HT-29 (cell line): ENCODE measurements at places on chromosomes 3 and 15.

DNA sequence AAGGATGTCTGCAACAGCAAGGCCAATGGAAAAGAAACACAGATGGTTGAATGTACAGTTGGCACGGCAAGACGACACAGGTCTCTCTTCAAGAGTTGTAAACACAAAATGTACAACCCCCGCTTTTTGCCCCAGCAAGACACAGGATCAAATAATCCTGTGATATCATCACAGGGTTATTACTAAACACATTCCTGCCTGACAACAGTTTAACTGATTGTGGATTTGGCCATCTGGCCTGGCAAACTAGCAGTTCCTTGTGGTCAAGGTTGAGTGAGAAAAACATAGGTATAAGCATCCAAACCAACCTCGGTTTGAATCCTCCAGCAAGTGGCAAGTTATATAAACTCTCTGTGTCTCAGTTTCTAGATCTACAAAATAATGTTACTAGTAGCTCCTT lies 23.4 kb downstream of the PARP16 start:
- no peak for DNase-seq

DNA sequence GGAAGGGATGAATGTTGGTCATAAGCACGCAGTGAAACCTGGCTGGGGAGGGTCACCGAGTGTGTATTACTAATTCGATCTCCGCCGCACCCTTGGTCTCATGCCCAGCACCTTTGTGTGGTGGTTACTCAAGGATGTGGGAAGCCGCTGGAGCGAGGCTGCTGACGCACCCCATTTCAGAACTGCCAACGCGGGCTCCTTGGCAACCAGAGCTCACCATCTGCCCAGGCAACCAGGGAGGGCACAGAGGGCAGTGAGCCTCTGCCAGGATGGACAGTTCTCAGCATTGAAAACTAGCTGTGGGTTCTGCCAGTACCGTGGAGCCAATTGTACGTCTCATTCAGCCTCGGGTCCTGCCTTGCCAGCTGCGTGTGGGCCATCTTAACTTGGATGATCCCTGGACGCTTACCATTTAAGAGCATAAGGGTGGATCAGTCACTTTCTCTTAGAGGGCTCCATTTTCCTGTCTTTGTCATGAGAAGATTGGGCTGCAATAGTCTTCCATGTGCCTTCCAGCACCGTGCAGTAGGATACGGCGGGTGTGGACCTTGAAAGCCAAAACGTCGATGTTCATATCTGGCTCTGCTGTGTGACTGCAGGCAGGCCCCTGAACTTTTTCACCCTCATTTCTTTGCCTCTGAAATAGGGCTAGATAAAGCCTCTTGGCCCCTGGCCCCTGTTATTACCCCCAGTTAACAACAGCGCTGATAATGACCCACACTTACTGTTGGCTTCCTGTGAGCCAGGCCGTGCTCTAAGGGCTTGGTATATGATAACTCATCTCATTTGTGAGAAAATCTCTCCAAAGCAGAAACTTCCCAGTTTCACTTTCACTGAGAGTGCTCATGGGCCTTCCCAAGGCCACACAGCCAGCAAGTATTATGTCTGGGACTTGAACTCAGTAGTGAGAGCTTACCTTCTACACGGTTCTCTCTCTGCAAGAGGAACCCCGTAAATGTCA lies 238.8 kb downstream of the OPA1 start:
- peak; percentile 37 for DNase-seq

DNA sequence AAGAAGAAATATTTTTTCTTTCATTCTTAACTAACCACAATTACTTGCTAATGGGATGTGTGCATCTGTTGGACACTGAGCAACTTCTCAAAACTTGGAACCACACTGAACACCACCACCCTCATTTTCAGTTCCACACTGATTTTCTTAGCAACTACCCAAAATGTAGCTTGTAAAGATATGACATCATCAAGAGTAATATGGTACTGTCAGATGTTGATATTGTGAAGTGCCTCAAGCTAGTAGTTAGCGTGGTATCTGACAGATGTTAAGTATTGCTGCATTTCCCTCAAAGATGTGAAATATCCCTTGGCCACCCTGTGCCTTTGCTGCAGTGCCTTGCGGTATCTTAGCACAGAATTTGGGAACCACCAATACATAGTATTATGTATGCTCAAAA lies 9.3 kb downstream of the RFTN1 start:
- DNase-seq: no peak

GRCh38 chr3:101809178-101810021 lies 30.4 kb downstream of the NXPE3 start:
- DNase-seq: peak; percentile 77

DNA sequence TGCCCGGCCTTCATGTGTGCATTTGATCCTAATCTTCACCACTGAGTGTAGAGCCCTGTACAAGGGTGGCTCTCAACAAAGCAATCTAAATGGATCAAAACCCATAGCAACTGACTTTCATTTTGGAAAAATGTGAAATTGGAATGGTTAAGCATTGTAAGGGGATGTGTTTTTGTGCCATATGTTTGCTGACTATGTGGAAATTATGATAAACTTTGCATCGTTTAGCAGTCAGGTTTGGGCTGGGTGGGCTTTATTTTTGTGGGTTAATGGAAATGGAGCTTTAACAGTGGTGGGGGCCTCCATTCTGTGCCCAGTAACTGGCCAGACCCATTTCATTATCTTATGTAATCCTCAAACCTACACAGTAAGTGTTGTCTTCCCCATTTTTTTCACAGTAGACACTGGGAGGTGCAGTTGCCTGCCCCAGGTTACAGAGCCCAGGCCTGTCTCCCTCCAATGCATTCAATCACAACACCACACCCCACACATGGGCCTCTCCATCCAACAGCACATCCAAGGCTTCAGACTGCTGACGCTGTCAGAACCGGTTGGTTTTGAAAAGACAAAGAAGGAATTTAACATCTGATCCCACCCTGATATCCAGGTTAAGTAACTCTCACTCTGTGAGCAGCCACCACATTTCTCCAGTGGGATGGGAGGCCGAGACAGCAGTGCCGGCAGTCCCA lies 136.3 kb upstream of the ABHD17C start:
- no peak for DNase-seq

DNA sequence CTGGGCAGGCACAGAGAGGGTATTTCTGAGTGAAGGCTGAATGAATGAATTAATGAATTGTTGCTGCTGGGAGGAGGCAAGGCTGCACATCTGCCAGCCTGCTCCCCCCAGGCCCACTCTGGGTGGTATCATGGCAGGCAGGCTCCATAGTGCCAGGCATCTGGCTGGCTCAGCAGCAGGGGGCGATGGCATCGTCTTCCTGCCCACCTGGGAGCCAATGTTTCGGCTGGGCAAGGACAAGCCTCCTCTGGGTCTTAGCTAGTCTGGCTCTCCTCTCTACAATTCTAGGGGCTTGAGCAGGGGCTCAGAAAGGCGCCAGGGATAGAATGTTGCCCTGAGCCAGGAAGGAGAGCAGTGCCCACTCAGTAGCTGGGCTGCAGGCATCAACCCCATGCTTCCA lies 1.7 kb upstream of the TLR9 start:
- DNase-seq: no peak

DNA sequence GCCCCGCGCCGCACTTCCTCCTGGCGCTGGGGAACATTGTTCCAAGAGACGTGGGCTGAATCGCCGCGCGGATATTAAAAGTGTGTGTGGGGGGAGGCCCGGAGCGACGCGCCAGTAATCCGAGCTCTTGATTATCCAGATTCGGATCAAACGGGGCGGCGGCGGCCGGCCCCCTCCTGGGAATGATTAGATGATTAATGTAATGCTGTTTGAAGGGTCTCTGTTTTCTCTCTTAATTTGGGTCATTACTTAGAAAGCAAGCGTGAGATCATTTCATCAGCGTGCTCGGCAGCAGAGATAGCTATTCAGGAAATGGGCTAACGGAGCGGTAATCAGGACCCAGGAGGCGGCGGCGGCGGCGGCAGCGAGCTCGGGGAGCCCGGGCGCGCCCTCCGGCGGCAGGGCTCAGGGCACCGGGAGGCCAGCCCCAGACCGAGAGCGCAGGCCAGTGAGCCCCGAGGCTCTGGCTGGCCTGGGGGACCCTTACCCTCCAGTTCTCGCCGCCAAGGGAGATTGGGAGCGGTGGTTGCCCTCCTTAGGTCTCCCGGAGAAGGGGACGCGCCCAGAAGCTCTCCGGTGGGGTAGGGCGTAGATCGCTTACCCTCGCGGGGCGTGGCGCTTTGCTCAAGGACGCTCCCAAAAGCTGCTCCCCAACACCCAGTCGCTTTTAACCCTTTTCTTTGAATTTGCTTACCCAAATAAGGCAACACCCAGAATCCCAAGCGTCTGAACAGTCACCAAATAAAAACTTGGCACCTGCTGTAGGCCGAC lies 4.5 kb downstream of the FEZF2 start:
- DNase-seq: no peak

- no peak for DNase-seq
Measured at GRCh38 chr3:50486219-50486888, 17.1 kb downstream of the CACNA2D2 start.

DNA sequence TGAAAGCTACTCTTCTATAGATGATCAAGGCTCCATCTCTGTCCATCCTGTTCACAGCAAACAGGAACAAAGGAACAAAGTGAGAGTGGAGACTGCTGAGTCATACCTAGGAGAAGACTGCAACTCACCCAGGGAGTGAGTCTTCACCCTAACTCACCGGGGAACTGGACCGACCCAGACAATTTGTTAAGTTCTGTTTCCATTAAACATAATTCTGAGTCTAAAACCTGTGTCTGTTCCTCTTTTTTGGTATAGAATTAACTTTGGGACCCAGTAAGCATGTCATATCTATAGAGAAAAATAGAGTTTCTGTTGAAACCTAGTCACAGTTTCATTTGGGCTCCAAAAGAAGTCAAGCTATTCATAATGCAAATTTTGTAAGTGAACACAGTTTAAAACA lies 21.6 kb downstream of the CCDC80 start:
- no peak for DNase-seq

GRCh38 chr3:55584030-55584429 lies 96.9 kb upstream of the WNT5A start:
- no peak for DNase-seq

- no peak for DNase-seq
Measured at GRCh38 chr15:31444844-31445243, 118.2 kb downstream of the KLF13 start.

GRCh38 chr3:188926111-188926510 lies 245.7 kb upstream of the TPRG1 start:
- no peak for DNase-seq

DNA sequence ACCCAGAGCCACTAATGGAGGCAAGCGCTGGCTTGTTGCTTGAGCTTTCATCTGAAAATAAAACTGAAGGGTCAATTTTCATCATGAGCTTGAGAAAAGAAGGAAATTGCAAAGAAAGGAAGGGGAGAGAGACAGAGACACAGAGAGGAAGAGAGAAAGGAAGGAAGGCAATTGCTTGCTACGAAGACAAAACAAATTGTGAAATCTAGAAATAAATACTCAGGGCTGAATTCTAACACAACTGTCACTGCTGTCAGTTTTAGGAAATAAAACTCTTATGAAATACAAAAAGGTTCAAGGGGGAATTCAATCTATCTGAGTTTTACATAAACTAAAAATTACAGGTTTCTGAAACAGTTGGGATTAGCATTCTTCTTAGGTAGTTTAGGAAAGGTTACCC lies 36.7 kb downstream of the FOXP1 start:
- DNase-seq: no peak

- DNase-seq: no peak
Measured at GRCh38 chr3:119506631-119507030, 8.3 kb downstream of the TIMMDC1 start.

DNA sequence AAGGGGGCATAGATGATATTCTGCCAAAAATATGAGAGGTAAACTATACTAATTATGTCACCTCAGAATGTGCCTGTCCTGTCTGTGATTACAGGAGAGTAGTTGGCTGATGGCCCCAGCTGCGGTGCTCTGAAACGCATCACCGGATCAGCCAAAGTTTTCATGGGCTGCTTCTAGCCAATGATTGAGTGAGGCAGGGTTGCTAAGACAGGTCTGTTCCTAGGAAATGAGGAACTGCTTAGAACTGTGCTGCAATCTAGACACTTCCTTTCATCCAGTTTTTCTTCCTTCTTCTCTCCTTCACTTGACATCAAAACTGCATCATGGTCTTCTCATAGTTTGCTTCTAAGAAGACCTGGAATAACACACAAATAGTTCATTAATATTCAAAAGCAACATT lies 124.0 kb downstream of the KCNH8 start:
- DNase-seq: no peak

DNA sequence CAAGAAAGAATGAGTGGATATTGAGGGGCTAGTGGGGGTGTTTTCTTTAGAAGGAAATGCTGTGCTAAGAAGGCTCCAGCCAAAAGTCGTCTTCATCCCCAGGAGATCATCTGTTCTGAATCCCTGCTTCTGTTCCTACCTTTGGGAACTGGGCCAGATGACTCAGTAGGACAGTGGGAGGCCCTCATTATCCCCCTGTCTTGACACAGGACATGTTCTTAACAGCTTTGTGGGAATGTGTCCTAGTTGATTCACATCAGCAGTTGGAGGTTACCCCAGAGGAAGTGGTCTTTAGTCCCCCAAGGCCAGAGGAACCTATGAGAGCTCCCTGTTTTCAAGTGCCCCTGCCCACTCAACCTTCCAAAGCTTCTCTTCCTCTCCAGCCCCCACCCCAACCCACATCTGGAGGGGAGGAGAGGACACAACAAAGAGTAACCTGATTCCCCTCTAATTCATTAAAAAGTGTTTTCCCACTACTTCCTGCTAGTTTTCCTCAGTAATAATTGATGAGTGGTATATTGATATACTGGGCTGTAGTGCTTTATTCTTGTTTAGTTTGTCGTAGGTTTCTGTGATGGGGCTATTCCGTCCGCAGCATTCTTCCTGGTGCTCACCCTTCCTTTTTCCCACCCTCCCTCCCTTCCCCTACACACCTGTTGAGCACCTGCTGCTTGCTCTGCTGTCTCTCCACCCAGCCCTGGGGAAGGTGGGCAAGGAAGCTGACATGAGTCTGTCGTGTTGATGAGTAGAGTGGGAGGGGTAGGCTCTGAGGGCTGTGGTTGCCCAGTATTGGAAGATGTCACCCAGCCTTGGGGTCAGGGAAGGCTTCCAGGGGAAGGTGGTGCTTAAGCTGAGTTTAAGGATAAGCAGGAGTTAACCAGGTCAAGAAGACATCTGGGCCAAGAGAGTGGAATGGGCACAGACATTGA lies 9.3 kb downstream of the PXYLP1 start:
- no peak for DNase-seq

DNA sequence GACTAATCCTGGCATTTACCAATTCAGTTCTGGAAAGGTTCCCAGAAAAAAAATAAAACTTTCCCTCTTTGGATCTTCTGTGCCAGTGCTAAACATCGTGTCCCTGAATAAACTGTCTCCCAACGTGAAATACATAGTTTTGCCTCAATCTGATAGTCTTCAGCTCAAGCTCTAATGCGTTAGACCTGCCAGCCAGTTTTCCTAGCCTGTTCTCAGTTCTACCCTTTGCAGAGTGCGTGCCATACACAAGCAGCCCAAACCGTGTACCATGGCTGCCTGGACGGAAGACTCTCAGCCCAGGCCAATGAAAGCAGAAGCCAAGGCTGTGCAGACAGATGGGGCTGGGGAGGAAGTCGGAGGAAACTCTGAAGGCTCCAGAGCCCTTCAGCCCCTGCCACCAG lies 11.4 kb upstream of the OCA2 start:
- DNase-seq: no peak

- DNase-seq: peak; percentile 39
Measured at GRCh38 chr15:66700412-66700801, 1.6 kb upstream of the SMAD6 start.

- no peak for DNase-seq
Measured at GRCh38 chr3:34053626-34054025, 255.2 kb downstream of the PDCD6IP start.

GRCh38 chr15:89837134-89837829 lies 22.6 kb upstream of the ANPEP start:
- DNase-seq: no peak
